ENCODE measurements at places on chromosomes 6 and 20.

DNA sequence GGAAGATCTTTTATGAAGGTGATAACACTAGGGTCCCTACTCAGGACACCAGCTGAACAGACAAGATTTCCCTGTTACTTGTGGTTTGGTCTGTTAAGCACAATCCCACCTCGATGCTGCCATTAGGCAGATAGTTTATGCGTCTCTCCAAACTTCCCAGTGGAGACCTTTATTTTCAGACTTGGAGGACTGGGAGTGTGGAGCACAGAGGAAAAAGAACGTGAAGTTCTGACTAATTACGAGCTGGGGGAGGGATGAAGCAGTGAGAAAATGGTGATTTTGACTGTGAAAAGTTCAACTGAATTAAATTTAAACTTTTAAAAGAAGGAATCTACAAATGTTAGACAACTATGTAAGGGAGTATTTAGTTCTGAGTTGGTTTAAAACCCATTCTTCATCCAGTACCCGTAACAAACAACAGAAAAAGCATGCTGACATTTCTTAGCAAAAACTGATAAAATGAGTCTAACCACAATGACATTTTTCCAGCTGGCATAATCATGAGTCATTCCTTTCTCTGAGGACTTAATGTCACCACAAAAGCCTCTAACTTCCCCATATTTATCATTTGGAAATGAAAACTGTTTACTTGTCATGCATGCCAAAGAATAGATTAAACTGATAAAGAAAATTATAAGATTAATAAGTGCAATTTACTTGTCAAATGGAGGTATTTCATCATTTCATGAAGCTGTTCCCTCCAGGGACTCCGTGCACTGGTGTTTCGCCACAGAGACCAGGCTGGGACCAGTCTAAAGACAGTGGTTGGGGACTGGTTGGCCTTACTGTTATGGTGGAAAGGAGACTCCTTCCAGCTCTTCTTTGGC is 113.3 kb upstream of the SSTR4 start:
- no peak for DNase-seq

DNA sequence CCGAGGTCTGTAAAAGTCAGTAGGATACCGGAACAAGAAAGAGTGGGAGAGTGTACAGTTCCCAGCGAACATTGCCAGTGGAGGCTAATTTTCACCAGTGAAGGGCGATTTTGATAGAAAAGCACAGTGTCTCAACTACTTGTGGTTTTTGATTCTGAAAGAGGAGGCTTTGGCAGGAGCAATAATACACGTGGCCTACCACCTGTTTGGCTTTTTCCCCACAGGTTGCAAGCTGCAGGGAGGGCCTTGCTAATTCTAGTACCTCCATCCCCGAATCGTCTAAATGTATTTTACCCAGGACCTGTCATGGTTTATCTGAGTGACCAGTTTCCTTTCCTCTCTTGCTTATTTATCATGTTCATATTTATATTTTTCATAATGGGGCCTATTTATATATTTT is 3.3 kb upstream of the EFCAB8 start:
- DNase-seq: no peak

DNA sequence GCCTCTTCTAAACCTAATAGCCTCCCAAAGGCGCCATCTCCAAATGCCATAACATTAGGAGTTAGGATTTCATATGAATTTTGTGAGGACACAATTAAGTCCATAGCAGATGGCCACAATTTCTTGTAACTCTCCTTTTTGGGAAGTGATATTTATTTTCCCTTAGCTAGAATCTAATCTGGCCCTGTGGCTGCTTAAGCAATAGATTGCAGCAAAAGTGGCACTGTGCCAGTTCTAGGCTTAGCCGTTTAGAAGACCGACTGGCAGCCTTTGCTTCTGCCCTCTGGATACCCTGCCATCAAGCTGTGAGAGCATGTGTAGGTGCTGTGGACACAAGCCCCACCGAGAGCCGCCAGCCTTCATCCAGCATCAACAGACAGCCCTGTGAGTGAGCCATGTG is 15.9 kb upstream of the ADGB start:
- DNase-seq: no peak

DNA sequence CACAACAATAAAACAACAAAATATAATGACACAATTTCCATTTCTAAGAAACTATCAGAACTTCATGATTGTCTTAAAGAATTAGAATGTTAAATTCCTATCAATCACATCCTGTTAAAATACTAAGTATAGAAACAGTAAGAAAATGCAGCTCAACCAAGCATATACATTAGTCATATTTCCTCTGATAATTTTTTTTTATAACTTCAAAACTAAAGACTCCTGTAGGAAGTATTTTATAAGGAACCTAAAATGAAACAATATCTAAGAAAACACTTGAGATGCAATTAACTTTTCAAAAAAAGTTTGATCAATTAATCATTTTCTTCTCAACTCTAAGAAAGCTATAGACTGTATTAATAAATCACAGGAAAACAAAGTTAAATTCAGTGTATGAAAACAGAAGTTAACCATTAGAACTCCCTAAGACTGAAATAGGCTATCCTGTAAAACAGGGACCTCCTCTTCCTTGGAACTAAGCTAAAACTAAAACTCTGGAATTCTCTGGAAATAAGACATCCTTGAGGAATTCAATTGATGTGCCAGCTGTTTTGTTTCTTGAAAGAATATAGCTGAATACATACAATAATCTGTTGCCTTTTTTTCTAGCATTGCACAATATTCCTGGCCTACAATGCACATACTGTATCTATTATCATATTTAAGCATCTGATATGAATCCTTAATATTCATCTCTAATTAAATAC is 19.8 kb downstream of the FKBP5 start:
- DNase-seq: no peak

DNA sequence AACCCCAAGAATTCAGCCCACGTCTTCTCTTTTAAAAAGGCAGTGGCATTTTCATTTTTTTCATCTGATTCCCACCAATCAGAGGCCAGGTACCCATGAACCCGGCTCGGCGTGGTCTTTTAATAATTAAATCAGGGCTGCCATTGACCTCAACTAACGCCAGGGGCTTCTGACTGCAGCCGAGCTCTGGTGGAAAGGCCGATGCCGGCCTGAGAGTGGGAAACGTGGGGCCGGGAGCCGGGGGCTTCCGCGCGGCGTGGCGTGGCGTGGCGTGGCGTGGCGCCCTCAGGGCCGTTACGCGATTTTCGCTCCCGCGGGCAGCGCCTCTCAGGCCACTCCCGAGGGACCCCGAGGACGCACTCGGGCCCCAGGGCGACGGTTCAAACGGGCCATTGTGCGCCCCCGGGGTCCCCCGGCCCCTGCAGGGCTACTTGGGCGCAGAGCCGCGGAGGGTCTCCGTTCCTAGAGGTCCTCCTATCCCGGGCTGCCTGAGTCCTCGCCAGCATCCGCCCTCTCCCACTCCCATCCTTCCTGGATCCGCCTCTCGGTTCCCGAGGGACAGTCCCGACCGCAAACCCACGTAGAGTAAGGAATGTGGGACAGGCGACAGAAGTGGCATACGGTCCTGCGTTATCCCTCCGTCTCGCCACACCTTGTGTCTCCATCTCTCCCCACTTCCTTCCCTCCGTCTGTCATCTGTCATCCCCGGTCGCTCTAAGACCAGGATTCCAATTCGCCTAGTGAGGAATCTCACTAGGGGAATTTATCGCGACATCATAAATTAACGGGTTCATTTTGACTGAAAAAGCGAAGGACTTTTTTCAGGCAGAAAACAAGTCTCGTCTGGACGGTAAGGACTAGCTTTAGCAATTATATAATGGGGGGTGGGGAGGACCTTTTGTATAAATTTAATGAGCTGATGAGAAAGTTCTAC is 876 bp upstream of the TBPL1 start:
- DNase-seq: peak; percentile 4

DNA sequence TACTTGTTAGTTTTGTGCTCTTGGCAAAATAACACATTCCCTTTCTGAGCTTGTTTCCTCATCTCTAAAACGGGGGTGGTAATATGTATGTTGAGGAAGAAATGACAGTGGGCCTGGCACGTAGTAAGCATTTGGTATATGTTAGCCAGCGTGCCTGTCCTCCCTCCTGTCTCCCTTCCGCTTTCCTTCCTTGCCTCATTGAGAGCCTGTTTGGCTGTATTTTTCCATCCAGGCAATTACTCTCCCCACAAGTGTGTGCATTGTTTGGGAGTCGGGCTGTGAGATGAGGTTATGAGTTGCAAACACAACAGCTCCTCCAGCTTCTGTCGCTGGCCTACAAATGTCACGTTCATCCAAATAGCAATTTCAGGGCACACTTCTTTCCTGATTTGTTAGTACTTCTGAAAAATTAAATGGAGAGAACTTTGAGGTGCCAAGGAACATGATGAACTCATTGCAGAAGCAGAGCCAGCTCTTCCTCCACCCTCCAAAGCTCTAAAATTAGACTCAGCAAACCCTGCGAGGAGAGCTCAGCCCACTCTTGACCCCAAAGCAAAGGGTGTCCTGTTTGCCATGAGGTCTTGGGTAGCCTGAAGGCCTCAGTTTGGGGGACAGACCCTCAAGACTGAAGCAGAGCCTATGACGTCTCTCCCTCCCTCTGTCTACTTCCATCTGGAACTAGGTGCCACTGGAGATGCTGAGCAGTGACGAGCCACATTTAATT is 50.7 kb upstream of the TOX2 start:
- DNase-seq: no peak

- DNase-seq: no peak
Measured at GRCh38 chr6:56787209-56787608, 144.5 kb upstream of the DST start.

DNA sequence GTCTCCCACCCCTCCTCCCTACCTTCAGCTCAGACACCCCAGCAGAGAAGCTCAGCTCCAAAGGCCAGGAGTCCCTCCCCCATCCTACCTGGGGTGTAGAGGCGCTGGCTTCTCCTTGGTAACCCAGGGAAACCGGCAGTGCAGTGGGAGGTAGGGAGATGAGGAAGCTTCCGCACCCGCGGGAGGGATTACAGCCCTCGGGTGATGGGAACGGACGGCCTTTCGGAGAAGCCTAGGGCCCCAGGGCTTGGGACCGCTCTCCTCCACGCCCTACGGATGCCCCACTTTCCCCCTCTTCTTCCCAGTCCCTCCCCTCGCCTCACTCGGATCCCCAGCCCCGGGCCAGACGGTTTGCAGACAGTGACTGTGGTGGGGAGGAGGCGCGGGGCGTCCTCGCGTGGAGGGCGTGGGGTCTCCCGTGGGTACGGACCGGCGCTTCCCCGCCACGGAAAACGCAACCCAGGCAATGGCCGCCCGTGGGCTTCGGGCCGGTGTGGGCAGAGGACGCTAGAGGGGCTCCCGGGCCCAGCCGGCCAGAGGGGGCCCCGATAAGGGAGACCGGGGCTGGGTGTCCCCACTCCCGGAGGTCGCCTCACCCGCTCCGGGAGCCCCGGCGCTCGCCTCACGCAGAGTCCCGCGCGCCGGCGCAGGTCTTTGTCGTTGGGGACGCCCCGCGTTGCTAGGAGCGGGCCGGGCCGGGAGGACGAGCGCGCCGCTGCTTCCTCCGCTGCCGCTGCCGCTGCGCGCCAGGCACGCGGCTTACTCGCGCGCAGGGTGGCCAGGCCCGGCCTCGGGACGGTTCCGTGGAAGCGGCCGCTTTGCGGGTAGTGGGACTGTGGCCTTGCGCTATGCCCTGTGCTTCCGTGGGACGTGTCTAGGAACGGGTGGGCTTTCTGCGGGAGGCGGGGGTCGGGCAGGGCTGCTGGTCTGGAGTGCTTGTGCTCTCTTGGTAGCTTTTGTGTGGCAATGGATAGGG is 15.8 kb downstream of the AARS2 start:
- DNase-seq: no peak

- no peak for DNase-seq
Measured at GRCh38 chr6:114936080-114936479, 593.3 kb upstream of the HS3ST5 start.

DNA sequence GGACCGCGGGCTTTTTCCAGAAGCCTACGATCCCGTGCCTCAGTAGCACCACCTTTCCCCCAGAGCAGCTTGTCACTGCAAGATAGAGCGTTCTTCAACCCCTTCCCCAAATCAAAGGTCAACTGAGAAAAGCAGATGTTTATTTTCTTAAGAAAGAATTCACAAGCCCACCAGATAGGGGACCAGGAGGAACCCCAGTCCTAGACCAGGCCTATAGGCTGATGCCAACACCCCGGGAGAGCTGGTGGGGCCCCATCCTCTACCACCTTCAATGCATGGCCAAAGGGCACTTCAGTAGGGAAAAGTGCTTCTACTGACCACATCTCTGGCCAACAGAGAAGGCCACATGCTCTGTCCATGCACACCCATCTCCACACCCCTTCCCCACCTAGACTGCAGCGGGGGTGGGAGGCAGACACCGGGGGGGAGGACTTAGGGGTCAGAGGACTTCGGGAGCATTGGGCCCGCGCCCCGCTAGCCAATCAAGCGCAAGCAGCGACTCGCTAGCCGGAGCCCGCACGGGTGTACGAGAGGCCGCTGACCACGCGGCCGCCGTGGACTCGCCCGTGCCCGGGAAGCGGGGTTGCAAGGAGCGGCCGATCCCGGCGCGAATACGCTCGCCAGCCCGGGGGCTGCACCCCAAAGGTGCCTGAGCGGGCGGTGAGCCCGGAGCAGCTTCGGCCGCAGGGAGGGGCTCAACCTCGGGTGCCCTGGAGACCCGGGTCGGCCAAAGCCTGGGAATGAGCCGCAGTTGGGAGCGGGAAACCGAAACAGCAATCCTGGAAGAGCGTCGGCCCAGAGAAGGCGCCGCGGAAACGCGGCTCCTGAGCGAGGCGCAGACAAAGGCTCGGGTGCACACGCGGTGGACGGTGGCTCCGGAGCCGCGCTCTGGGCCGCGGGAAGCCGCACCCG is 2.8 kb downstream of the PDE10A start:
- no peak for DNase-seq

DNA sequence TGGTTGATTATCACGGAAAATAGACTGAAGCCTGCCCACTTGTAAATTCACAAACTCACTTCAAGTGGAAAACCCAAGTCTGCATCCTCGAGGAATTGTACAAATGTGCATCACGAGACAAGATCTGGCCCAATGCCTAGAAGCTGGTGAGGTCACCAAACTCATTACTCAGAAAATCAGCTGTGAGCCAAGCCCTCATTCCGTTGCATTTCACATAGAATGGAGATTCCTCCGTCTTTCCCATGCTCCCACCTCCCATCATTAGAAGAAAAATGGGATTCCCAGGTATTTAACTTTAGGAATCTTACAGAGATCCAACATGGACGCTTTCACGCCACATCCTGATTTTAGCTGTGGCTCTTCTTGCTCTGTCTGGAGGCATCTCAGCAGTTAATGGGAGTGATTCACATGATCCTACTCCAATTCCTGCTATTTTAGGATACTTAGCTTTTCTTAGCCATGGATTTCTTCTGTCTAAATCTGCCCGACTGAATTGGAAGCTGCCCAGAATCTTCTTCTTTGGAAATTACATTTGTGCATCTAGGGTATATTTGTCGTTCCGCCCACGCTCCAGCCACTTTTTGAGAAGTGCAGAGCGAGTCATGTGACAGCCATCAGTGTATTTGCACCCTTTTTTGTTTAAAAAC is 68.7 kb upstream of the STMND1 start:
- DNase-seq: no peak

All from stimulated activated CD8-positive, alpha-beta memory T cell treated with anti-CD3 and anti-CD28 coated beads, Interleukin-15, amount 100 ng/mL, for 1 hour (primary cell).